ENCODE measurements at places on chromosomes 2 and 18.

GRCh38 chr2:72278046-72278445 is 130.4 kb upstream of the CYP26B1 start:
- no peak for DNase-seq

DNA sequence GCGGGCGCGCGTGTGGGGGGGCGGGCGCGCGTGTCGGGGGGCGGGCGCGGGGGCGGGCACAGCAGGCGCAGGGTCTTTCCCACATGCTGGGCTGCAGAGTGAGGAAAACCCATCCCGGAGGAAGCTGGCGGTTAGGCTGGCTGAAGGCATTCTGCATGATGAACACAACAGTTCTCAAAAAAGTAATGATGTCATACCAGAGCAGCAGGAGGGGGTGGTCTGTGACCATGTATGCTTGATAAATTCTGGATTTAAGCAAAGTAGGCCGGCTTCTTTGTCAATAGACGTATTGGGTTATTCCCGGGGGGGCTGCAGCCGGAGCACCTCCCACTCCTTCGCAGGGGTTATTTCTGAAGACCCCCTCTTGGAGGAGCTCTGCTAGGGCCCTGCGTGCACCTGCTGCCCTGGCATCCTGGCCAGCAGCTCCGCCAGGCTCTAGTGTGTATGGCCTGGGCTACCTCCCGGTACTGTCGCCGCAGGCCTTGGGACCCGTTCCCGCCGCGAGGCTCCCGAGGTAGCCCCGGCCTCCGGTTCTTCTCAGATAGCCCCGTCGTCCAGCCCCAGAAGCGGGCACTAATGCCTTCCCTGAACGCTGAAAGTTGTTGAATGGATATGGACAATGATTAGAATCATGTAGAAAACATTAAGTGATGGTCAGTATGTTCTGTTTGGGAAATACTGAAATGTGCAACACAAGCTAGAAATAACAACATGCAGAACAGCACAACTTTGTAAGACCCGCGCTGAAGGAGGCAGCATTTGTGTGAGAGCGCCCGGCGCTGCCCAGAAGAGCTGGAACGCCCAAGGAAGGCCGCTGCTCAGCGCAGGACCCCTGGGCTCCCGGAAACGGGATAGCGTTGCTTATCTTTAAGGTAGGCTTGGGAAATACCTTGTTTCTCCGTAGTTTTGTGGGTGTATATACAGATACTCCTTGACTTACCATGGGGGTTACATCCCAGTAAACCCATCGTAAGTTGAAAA is 101.4 kb upstream of the RAB6C start:
- DNase-seq, result no peak

DNA sequence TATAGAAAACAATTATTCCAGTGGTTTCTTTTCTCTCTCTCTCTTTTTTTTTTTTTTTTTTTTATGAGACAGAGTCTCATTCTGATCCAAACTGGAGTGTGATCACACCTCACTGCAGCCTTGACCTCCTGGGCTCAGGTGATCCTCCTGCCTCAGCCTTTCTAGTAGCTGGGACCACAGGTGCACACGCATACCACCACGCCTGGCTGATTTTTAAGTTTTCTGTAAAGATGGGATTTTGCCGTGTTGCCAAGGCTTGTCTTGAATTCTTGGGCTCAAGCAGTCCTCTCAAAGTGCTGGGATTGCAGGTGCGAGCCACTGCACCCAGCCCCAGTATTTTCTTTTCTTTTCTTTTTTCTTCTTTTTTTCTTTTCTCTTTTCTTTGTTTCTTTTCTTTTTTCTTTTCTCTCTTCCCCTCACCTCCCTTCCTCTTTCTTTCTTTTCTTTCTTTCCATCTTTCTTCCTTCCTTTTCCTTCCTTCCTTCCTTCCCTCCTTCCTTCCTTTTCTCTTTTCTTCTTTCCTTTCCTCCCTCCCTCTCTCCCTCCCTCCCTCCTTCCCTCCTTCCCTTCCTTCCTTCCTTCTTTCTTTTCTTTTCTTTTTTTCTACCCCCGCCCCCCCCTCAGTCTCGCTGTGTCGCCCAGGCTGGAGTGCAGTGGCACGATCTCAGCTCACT is 76.9 kb downstream of the ZNF532 start:
- DNase-seq, result no peak

DNA sequence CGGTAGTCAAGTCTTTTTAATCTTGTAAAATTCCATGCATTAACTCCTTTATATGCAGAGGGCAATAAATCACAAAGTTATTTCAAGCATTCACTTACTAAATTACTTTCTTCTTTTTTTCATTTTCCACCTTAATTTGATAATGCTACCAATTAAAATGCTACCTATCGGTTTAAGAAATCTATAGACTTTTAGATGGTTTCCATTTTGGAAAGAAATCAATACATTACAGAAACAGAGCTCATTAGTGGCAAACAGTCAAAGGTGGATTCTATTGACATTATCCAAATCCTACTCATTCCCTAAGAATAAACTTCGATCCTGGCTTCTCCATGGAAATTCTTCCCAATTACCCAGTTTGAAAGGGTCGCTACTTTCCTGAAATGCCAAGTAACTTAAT is 176.5 kb downstream of the MREG start:
- DNase-seq, result no peak

DNA sequence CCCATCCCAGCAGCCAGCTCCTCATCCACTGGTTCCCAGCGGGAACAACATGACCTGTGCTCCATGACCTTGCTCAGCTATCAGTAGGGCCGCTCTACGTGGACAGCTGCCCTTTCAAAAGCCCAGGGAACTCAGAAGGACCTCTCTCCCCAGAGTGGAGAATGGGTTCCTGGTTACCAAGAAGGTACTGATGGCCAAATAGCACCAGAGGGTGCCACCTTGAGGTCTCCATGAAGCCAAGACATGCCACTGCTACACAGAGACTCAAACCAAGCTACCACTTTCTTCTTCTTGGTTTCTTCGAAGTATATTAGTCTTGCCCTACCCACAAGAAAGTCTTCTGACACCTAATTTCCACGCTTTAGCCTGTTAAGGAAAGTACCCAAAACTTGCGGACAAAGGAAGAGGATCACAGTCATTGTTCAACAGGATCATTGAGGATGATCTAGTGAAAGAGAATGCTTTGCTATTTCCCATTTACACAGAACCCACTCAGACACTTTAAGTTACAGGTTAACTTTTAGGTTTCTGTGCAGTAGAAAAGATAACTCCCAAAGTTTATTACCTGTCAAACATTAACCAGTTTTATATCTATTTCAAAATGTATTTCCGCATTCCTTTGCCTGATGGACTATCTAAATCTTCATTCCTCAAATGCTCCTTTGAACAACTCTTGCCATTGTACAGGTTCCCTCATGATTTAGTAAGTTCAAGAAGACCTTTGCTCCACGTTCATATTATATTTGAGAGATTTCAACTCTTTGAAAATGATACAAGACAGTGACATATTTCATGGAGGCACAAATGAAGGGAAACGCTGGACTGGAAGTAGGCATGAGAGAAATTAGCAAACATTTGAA is 102.2 kb downstream of the ALPK2 start:
- DNase-seq, result no peak
